Caudate nucleus (tissue), 63 donors: ENCODE measurements at places on chromosomes 12 and 14.

DNA sequence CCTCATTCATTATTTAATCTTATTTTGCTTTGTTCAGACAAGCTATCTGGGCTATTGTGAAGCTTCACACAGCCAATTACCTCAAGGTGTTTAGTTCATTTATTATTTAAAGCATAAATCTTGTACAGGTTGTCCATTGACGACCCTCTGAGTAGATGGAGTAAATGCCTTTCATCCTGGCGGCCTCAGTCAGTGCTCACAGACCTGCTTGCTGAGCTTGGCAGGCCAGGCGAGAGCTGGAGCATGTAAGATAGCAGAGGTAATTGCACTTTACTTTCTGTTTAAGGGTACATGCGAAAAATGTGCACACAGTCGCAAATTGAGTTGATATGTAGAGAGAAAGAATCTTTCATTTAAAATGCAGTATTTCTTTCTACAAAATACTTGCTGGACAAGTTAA, 224.4 kb downstream of the NPAS3 start:
- DNase-seq, result no peak

- no peak for DNase-seq
Measured at GRCh38 chr14:76987956-76988520, 40.5 kb downstream of the IRF2BPL start.

DNA sequence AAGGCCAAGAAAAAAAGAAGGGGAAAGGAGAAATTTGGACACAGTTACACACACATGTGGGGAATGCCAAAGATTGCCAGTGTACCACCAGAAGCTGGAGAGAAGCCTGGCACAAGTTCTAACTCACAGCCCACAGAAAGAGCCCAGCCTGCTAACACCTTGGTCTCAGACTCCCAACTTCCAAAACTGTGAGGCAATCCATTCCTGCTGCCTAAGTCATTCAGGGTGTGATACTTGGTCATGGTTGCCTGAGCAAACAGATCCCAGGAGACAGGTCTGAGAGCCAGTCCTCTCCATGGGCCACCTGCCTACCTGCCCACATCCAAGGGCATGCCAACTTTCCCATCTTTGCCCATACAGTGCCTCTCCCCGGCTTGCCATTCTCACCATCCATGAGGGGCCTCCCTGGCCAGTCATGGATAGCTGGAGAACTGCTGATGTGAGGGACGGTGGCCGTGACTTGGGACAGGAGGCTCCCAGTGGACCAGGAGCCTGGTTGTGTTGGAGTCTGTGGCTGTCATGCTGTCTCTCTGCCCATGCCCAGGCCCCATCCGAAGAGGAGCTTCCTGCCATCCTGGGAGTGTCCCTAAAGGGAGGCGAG, 198.0 kb upstream of the RTL1 start:
- no peak for DNase-seq

DNA sequence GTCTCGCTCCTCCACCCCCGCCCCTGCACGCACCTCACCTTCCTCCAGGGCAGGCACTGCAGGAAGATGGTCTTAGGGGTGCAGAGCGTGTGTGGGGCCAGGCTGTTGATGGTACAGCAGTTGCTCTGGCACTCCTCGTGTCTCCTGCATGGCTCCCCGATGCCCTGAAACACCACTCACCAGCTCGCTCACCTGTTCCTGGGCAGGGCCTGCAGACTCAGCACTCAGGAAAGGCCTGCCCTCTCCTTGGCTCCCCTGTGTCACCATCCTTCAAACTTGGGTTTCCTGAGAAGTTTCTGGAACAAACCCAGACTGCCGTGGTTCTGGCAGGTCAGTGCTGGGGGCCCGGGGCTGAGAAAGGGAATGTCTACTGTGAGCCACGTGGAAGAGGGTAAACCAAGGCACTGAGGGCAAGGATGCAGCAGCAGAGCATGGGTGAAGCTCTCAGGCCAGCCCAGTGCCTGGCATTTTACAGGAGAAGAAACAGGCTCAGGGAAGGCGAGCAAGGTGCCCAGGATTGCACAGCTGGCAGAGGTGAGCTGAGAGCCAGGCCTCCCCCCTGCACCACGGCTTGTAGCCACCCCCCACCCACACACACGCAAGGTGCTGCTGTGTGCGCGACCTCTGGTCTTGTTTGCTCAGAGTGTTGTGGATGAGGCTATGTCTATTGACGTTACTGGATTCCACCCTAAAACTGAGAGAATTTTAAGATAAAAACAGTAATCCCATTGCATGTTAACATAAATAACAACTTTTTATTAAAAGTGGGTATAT, 5.5 kb downstream of the LRCOL1 start:
- no peak for DNase-seq

DNA sequence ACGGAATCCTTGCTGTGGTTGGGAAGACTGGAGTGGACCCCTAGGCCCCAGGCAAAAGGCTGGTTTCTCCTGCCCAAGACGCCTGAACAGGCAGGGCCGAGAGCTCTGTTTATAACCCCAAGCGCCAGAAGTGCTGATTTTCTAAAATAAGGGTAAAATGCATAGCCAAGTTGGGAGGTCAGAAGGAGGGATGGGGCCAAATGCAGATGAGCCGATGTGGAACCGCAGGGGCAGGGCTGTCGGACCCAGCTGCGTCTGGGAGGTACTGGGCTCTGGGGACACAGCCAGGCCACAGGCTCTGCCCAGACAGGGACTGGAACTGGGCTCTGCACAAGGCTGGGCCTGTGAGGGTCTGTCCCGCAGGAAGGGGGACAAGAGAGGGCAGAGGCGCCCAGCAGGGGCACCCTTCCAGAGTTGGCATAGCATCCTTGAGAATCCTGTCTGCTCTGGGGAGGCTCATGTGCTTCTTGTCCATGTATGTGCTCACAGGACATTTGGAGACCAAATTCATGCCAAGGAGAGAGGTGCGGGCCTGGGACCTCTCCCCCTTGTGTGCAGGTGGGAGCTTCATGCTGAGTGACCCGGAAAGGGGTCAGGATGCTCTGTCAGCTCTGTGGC, 49.1 kb downstream of the JAG2 start:
- no peak for DNase-seq
